Left hindlimb (tissue), 1 donor: ENCODE measurements at places on chromosomes 3 and 15.

GRCh38 chr3:50139718-50140423 lies 15.3 kb upstream of the SEMA3F start:
- DNase-seq, result no peak

DNA sequence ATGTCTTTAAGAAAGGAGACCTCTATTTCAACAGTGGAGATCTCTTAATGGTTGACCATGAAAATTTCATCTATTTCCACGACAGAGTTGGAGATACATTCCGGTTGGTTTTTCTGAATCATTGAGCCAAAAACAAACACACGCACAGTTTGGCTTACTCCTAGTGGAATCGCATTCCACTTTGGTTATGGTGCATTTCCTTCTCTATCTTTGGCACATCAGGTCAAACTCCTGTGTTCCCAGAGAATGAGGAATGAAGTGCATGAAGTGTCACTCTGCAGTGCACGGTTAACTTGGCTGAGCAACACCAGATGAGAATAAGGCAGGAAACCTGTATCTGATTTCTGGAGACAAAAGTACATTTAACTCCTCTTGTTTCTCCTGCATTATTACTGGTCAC lies 38.5 kb downstream of the HDC start:
- no peak for DNase-seq

- no peak for DNase-seq
Observed at GRCh38 chr3:23945663-23945912, 502 bp downstream of the NR1D2 start.

DNA sequence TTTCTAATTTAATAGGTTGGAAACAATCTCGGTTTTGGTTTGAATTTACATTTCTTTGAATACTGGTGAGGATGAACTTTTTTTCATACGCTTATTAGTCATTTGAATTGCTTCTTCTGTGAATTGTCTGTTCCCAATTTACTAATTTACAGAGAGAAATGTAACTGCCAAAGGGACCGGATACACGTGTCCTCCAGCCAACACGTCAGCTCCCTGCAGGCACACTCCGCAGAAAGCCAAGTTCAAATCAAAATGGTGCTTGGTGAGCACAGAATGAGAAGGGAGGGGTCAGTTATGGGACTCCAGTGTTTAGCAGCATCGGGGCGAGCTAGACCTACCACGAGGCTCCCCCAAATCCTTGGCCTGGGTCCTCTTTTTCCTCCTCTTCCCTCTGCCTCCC lies 10.8 kb upstream of the TSEN2 start:
- DNase-seq, result no peak

DNA sequence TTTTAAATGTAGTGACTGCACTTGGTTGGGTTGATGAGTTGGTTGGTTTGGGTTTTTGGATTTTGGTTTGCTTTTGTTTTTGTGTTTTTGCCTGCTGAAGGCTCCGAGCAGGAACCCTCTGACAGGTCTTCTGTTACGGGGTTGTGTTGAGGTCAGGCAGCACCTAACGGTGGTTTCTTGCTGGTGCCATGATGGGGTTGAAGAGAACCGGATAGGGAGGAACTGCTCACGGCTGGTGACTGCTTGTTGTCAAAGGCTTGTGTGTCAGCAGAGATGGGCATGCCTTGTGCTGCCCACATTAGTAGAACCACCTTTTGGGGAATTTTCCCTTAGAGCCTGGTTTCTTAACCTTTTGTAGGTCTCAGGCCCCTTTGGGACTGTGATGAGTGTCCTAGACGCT lies 42.0 kb downstream of the SLC6A6 start:
- DNase-seq, result no peak

- DNase-seq, result no peak
Observed at GRCh38 chr15:88498996-88499395, 31.5 kb downstream of the MRPS11 start.

DNA sequence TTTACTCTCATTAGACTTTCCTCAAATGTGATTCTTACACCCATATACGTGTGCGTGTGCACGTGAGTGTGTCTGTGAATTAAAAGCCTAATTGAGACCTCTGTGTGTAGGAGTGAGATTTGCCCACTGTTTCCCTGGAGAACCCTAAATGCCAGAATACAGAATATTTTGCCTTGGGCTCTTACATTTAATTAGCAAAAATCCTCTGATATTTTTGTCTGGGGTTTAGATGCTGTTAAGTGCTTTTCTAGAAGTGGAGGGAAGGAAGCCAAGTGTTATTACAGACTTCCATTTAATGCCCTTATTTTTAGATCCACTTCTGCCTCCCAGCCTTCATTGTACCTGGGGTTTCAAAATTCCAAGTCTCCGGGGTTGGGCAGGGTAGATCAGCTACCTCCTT lies 17.8 kb downstream of the ZNF35 start:
- no peak for DNase-seq

DNA sequence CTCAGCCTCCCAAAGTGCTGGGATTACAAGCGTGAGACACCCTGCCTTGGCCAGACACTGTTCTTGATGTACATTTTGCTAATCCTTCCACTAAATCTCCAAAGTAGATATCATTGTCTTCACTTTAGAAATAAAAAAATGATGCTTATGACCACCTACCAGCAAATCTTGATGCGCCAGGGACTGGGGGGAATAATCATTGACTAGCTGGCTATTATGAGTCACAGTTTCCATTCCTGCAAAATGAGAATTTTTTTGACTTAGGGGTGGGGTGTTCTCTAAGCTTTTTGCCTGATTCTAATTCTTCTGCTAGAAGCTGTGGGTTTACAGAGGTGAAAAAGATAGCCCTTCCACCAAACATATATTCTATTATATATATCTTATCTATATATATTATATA lies 17.1 kb upstream of the RFC4 start:
- DNase-seq, result no peak

- no peak for DNase-seq
Observed at GRCh38 chr15:72916897-72917296, 133.3 kb upstream of the ADPGK start.

DNA sequence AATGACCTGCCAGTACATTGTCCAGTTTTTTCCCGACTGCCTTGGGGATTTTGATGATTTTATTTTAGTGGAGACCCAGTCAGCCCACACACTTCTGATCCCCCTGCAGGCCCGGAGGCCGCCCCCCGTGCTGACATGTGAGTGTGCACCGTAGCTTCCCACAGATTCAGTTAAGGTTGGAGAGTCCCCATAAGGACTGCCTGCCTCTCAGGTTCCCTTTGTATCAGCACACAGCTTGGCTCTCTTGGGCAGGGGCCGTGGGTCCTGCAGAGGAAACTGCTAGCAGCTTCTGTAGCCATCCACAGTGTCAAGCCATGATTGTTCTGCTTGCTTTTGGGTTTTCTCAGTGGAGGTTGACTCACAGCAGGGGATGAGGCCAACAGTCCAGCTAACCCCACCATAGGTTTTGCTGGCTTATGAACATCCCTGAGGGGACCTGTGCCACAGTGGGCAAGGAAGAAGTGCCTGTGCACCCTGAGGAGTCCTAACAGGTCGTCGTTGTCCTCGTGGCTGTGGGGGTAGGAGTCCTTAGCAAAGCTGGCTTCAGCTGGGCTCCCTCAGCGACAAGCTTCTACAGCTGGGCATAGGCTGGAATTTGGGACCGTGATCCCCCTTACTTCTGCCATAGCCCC lies 46.4 kb downstream of the DLEC1 start:
- DNase-seq, result no peak

GRCh38 chr3:169077394-169077906 lies 586.1 kb downstream of the MECOM start:
- DNase-seq, result no peak

DNA sequence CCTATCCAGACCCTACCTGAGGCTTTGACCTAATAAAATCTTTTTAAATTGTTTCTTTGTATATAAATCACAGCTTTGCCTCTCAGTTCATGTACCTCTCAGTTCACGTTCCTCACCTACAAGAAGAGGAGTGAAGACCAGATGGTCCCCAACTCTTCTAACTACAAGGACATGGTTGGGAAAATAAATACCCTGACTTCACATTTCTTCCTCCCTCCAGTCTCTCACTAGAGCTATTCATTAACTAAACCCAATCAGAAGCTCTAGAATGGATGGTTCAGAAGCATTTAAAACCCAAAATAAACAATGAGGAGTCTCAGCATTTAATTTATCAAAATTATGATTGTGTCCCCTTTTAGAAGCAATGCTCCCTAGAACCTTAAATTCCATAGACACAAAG lies 97.3 kb upstream of the AGTR1 start:
- DNase-seq, result no peak

DNA sequence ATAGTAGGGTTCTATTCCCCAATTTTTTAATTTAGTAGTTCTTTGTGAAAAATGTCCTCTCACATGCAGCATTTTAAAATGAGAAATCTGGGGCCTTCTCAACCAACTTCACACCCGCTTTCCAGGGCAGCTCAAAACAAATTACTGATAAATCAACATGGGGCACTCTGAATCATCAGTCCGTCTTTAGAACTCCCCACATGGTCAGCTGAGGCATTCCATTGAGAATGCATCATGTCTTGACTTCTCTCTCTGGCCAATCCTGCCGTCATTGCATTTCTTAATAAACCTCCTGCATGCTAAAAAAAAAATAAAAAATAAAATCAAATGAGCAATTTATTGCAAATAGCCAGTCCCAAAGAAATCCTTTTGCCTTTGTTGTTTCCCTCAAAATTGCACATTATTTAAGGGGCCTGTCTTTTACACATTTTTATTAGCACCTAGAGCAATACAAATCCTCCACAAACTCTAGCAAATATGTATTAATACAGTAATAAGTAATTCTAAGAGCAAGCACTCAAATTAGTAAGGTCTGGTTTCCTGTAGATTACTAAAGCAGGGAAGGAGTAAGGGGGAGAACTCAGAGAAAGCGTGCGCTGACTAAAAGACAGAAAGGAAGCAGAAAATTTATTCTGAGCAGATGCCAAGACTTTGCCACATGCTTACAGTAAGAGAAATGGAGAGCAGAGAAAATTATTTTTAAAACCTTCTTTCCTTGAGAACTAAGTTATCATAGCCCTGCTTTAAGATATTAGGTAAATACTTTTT lies 175.7 kb downstream of the TNIK start:
- no peak for DNase-seq

DNA sequence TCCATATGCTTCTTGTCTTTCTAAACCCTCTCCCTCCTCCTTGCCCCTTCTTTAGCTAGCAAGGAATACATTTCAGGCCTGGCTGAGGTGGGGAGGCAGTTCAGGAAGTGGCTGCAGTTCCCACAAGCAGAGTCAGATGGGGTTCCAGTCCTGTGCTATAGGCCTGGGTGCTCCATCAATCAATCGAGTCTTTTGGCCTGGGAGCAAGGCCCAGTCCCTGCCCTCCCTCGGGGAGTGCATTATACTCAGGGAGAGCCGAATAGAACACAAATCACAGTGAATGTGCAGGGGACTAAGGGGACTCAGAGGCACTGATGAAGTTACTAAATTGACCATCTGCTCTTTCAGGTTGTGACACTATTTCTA lies 58.0 kb upstream of the HERC1 start:
- DNase-seq, result no peak

DNA sequence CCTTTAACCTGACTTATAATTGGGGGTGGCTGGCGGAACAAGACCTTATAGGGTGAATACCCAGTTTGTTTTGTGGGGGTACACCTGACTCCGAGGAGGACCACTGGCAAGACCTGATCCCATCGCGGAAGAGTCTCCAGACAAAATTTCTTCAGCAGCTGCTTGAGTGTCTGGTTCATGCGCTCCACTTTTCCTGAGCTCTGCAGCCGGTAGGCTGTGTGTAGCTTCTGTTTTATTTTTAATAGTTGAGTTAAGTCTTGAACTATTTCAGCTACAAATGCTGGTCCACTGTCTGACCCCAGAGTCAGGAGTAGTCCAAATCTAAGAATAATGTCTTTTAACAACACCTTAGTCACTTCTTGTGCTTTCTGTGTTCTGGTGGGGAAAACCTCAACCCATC lies 21.2 kb upstream of the NOX5 start:
- no peak for DNase-seq

DNA sequence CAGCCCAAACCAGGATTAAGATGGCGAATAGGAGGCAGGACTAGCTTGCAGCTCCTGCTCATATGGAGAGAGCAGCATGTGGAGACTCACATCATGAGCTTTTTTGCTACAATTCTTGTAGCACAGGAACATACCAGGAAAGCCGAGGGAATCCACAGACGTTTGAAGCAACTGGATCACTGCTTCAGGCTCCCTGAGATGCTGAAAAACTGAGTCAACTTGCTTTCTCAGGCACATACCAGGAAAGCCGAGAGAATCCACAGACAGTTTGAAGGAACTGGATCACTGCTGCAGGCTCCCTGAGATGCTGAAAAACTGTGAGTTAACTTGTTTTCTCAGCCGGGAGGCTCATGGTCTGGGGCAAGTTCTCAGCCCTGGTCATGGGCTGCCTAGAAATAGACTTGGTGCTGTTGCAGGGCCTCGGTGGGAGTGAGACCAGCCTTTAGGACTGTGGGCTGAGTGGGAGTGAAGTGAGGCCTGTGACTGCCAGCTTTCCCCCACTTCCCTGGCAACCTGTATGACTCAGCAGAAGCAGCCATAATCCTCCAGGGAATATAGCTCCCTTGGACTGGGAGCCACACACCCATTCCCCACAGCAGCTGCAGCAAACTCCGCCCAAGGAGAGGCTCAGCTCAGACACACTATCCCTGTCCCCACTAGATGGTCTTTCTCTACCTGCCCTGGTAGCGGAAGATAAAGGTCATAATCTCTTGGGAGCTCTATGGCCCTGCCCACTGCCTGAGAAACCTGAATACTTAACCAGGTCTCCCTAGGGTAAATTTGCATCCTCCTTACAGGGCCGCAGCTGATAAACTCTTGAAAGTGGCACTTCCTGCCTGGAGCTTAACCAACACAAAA lies 51.9 kb upstream of the PFN2 start:
- DNase-seq, result no peak

DNA sequence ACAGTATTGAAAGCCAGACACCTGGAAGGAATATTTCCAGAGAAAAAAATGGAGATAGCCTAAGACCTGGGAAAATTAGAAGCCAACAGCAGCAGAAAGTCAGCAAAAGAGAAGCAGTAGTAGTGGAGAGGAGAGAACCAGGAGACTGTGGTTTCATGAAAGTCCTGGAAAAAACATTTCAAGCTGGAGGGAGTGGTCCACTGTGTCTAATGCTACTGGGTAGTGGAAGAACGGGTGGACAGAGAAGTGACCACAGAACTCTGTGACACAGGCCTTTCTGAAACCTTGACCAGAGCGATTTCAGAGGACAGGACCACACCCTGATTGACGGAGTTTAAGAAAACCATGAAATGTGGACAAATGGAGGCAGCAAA lies 15.3 kb upstream of the SH3BP5 start:
- DNase-seq, result no peak

DNA sequence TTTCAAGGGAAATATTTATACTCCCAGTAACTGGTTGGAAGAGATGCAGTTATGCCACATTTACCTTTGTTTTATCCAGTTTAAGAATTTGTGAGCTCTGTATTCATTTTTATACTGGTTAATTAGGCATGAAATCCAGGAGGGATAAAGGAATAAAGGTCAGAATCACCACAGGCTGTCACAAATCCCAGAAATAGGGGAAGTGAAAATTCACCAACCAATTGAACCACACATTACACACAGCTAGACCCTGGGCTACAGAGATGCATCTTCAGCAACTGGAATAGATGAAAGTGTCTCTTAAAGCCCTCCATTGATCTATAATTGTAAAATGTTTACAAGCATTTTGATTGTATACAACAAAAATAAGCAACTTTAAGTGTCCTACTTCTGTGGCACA lies 18.5 kb downstream of the SERPINI1 start:
- no peak for DNase-seq

GRCh38 chr3:134965865-134966481 lies 170.9 kb downstream of the EPHB1 start:
- no peak for DNase-seq
